Activated T-helper 1 cell treated with Interleukin-2 at 50 U/mL for 16 hours (primary cell): ENCODE measurements at places on chromosomes 11 and 22.

DNA sequence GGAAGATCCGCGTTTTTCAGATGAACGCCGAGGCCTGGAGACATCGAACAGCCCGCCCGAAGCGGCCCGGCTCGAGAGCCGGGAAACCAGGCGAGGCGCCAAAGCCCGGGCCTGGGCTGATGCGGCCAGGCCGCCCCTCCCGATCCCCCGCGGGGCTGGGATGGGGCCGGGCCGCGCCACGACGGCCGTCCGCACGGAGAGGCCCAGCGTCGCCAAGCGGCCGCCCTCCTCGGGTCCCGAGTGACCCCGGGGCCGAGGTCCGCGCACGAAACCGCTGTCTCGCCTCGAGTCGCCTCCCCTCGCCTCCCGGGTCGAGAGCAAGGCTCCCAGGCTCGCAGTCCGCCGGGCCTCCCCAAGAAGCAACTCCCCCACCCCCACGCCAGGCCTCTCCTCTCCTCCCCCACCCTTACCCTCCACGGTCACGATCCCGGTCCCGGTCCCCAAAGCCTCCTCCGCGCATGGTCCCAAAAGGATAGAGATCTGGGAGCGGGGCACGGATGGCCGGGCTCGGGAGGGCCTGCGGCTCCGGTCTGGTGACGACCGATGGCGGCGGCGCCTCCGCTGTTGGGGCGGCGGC lies 482 bp downstream of the DDX17 start:
- DNase-seq, result peak; percentile 38

DNA sequence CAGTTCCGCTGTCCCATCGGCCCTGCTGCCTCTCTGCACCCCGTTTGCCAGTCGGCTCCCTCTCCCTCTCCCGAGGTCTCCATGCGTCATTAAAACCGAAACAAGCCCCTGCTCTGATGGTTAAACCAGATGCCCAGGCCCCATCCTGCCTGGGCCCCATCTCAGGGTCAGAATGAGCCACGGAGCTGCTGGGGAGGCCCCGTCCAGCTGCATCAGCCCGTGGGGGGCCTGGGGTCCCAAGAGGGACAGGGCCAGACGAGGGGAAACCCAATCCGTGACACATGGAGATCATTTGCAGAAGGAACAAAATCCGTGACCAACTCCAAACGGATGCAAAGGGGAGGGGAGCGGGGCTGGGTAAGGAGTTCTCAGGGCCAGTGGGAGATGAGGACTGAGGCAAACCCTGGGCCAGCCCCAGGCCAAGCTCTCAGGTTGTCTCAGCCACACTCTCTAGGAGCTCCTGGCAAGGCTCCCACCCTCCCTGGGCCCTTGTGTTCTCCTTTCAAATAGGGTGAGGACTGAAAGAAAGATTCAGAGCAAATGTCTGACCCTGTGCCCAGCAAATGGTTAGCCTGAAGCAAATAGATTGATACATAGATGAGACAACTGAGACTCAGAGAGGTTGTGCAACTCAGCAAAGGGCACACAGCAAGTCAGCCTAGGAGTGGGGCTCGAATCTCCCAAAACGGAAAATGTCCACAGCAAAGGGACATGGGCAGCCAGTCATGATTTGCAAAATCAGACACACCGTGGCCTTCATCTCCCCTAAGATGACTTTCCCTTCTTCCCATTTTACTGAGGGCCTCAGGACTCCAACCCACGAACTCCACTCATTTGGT lies 162.1 kb downstream of the MN1 start:
- DNase-seq, result no peak

GRCh38 chr22:37674951-37675929 lies at the start of gene LGALS1:
Gene LGALS1, plus strand, starts transcription at chr22:37675636. Its CDS starts 67 bp downstream, at chr22:37675703.
- peak; percentile 56 for DNase-seq

DNA sequence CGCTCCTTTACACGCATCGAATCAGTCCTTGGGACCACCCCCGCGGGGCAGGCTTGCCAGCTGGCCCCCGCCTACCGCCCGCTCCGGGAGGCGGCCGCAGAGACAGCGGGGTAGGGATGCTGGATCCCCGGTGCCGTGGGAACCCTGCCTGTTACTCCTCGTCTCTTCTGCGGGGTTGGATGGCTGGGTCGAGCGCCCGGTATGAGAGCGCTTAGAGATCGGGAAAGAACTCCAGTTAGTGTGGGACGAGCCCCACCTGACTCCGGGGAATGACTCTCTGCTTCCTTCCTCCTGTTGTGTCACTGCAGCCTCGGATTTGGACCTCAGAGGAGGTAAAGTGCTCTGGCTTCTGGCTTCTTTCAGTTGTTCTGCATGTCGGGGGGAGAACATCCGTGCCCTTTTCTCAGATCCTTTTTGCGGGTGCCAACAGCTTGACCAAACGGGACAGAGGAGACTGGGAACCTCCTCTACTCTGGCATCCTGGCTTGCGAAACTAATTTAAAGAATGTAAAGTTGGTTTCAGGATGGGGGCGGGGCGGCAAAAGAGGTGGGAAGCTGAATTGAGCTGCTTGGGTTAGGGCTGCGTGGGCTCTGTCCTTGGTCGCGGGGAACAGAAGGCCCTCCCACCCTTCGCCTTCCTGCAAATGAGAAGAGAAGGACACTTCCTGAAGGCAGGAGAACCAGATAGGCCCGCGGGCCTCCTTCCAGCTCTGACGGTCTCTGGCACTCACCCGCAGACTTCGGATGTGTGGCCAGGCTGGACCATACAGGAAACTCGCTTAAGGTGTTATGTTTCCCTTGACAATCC lies 938 bp downstream of the LAYN start:
- DNase-seq, result no peak

DNA sequence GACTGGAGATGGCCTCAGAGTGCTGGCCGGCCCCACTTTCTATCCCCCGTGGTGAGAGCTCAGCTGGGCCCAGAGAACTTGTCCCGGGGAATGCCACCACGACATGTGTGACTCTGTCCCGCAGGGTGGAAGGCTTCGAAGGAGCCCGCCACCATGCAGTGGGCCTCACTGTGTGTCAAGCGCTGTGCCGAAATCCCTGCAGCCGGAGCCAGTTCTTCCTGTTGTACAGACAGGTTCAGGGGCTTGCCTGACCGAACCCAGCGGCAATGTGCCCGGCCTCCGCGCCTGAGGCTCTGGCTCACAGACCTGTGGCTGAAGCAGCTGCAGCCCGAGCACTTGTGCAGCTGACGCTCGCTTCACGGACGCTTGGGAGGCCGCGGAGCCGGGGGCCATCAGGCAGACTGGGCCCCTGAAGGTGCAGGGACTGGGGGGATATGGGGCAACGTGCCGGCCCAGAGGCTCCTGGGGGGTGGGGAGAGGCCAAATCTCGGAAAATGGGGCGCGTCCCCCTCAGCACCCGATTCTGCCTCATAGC lies 650 bp downstream of the PPM1F start:
- peak; percentile 4 for DNase-seq

GRCh38 chr11:28209906-28210305 lies 101.7 kb downstream of the METTL15 start:
- no peak for DNase-seq

- no peak for DNase-seq
These were observed 401.9 kb downstream of the LARGE1 start for GRCh38 chr22:33518405-33518804.

DNA sequence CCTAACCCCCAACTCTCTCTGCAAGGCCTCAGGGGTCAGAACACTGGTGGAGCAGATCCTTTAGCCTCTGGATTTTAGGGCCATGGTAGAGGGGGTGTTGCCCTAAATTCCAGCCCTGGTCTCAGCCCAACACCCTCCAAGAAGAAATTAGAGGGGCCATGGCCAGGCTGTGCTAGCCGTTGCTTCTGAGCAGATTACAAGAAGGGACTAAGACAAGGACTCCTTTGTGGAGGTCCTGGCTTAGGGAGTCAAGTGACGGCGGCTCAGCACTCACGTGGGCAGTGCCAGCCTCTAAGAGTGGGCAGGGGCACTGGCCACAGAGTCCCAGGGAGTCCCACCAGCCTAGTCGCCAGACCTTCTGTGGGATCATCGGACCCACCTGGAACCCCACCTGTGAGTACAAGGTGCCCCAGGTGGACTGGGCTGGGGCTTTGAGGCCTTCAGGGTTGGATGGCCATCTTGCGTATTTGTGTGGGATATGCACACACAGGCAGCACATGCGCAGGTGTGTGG lies at the start of gene BEST1:
BEST1 (plus strand) TSS at position 317 of the 513 bp plus-strand sequence. CDS start 1,456 bp downstream, outside the sequence.
- no peak for DNase-seq

DNA sequence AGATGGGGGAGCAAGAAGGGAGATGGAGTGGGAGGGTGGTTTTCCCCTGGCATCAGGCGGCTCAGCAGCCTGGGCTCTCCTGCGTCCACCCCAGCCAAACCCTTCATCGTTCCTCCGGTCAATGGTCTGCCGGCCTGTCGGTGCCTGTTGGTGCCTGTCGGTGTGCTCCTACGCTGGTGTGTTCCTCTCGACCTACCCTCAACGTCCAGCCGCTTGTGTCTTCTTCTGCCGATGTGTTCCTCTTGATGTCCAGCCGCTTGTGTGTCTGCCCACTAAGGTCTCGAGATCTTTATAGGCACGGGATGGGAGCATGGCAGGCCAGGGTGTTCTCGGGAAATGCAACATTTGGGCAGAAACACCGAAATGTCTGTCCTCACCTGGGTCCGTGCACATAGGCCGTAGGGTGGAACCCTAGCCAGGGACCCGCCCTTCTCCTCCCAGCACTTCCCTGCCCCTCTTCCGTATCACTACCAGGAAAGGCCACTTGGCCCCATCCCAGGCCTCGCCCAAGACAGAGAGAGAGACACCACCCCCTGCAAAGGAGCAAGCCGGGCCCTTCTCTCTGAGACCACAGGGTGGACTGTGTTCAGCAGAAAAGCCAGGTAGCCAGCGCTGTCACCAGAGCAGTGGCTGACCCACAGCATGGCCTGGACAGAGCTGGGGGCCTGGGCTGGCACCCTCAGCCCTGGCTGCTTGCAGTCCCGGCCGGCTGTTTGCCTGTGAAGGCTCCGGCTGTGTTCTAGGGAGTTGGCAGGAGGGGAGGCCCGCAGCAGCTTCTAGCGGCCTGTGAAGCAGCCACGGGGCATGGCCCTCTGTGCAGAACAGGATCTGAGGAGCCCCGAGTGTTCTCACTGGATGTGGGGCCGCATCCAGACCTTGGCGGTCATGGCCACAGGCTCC lies 61.6 kb upstream of the KCNQ1OT1 start:
- DNase-seq, result no peak

DNA sequence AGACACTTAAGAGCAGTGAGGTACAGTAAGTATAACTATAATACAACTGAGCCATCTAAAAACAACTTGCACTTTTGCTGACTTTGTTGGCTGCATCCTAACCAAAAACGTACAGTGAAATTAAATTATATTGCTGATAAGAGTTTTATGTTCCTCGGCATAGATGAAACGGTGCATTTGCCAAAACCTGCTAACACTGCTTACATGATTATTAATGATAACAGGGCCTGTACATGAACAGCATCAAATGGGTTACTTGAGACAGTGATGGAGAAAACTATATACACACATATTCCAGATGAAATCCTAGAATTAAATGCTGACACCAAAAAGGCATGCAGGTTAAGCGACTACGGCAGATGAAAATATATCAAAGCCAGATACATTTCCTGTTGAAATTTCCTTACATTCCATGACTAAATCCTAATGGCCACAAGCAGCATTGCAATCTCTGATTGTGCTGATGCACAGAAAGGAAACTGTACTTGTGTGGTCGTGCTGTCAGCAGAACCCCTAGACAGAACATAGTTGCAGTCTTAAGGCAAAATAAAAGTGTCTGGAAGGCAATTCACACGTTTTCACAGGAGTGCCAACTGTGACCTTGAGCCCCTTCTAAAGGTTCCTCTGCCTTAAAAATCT lies 143.9 kb downstream of the CADM1 start:
- DNase-seq, result no peak

DNA sequence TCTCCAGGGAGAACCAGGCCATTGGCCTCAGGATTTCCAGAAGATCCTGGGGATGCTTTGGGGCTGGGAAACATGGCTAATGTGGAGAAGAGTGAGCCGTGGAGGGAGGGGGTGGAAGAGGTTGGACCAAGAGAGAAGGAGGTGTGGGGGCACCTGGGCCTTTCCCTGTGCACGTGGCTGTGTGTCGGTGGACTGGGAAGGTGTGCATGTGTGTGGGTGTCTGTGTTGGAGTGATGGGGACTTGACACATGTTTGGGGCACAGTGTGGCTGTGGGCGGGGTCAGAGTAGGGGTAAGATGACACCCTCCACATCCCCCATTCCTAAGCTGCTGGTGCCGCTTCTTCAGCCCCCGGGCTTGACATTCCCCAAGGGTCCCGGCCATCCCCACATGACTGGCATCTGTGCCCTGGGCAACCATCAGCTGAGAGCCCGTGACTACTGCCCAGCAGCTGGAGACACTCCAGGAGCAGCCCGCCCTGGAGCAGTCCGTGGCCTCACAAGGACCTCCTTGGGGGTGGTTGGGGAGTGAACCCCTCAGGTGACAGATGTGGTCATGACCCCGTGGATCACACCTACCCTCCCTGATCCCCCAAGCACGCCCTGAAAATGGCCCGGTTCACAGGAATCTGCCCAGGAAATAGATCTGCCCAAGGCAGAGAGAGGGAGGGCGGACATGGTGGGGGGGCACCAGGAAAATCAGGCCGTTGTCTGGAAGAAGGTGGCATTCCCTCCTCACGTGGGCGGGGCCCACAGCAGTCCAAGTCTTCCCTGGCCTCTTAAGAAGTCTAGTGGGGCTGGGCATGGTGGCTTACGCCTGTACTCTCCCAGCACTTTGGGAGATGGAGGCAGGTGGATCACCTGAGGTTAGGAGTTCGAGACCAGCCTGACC lies 34.8 kb upstream of the SOX10 start:
- DNase-seq, result no peak

GRCh38 chr11:74637700-74638099 lies 45.3 kb downstream of the POLD3 start:
- DNase-seq, result no peak

GRCh38 chr11:92224407-92225124 lies at the start of gene FAT3:
Gene FAT3, plus strand, starts transcription at chr11:92224818. Its CDS starts 127,295 bp downstream, at chr11:92352113.
- DNase-seq, result no peak

GRCh38 chr11:77140231-77140851 lies 12.3 kb downstream of the MYO7A start:
- no peak for DNase-seq

DNA sequence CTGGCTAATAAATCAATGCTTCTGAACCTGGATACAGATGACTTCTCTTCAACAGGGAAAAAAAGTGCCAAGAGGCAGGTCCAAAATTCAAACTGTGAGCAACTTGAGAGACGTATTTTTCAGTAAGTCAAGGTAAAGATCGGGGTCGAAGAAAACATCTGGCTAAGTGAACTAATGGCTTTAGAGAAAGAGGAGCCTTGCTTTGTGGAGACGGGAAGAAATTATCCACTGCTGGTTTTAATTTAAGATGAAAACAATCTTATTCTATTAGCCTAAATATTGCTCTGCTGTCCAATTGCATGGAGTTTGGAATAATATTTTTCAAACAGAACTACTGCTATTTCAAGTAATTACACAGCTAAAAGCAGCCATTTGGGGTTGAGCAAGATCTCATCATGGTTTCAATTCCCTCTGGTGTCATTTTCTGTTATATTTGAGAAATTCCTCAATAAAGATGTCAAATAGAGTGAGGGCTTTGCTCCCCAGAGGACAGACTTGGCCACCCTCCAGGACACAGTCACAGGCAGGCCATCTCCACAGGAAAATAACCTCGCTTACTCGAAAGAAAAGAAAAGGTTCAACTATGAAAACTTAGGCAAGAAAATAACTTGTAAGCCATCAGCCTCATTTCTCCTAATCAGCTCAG lies 29.8 kb downstream of the SCUBE1 start:
- DNase-seq, result no peak
